Right renal cortex interstitium (tissue), 3 donors: ENCODE measurements at places on chromosomes 3 and 15. TPM values are rescaled to one million over a fixed set of nuclear protein-coding genes. Genes with fewer than 3 reads are reported as not detected.
A peak's percentile ranks its signal among the peaks of the same experiment; 100 is the strongest.

- no peak for DNase-seq
Measured at GRCh38 chr3:151093905-151094304, 8.4 kb downstream of the MED12L start.

Gene LRRC31
- 0.37 TPM for polyA plus RNA-seq

- no peak for DNase-seq
Measured at GRCh38 chr3:15297608-15298350, 34.6 kb downstream of the SH3BP5 start.

Gene RTP4
- polyA plus RNA-seq, result 0.71 TPM

- DNase-seq, result no peak
Measured at GRCh38 chr3:174270841-174271240, 588.3 kb upstream of the NAALADL2 start.

- DNase-seq, result no peak
Measured at GRCh38 chr15:67863442-67863987, 23.7 kb upstream of the RNU6-1 start.

GRCh38 chr3:13407475-13407874 lies 12.6 kb downstream of the NUP210 start:
- DNase-seq, result no peak

Gene MASP1
- 6.6 TPM for polyA plus RNA-seq

Gene MME
- polyA plus RNA-seq, result 541 TPM

DNA sequence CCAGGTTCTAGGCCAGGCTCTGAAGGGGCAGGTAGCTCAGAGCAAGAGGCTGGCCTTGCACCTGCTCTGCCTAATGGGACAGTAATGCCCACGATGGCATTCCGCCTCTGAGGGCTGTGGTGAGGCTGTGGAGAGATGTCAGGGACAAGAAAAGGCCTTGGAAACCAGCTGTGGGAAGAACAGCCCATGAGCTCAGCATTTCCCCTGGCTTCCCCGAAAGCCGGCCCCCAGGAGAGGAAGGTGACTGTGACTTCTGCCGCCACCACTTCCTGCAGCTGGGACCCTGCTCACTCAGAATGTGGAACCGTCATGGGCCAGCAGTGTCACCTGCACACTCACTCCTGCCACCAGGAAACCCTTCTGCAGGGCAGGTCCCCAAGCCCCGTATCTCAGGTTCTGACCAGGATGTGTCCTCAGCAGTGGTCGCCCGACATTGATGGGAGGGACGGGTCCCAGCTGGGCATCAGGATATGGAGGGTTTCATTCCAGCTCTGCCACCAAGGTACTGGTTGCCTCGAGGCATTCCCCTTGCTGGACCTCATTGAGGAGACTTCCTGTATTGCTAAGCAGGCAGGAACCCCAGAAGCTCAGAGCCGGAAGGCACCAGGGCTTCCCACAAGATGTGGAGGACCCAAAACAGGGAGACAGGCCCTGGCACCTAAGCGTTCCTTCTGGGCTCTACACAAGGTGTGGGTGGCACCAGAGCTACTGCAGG lies 30.7 kb downstream of the SEMA7A start:
- DNase-seq, result no peak

Gene CCK
- polyA plus RNA-seq, result 0.11 TPM

- DNase-seq, result peak; percentile 23
Measured at GRCh38 chr3:102536456-102536855, 101.6 kb downstream of the ZPLD1 start.

DNA sequence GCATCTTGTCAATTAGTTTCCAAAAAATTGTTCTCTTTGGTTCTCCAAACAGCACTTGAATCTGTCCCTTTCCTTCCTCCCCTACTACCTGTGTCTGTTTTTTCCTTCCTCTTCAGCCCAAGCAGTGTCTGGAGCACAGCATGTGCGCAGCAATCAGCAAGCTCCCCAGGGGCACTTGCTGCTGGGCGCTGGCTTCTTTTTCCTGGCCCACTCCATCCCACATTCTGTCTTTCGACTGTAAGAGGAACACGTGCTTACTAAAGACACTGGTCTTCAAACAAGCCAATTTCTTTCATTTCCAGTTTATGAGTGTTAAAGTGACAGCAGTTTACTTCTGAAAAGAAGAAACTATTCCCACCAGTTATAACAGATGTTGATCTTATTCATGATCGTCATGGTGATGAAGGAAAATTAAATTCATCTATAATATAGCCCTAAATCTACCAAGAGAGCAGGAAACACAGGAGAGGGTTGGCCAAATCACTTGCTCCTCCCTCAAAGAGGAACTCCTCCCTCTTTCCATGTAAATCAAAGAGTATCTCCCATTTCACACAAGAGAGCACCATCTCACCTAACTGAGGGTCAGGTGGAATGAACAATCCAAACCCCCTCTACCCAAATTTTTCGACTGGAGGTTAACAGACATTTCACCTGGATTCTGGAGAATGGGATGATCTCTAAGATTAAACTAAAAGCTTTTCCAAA lies 115.4 kb downstream of the IGF2BP2 start:
- DNase-seq, result no peak

DNA sequence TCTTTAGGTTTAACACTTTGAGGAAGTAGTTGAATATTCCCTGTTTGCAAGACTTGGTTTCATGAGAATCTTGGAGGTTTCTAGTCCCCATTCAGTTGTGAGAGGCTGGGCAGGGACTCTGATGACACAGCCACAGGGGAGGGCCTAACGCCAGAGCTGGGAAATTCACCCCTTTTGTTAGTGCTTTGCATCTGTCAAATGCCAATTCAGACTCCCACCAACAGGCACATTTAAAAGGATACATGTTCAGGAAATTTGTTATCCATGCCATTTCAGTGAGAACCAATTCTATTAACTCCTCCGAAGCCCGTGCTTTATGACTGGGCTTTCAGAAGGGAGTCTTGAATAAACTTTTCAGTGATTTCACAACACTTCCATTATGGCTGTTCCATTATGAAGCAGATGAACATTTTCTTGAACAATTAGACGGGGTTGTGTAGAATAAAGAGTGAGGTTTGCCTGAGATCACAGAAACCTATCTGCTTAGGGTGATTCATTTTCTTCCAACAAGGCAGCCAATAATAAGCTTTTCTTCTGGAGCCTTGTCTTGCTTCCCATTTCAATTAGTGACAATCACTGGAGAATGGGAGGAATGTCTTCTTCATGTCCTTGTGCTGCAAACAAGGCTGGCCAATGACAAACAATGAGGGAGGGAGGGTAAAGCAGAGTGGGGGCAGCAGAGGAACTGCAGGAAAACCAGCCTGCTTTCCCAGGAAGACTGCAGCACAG lies 90.6 kb downstream of the SOX14 start:
- no peak for DNase-seq

- no peak for DNase-seq
Measured at GRCh38 chr3:111252779-111253178, 181.2 kb downstream of the NECTIN3 start.

- DNase-seq, result no peak
Measured at GRCh38 chr15:90382320-90382719, 5.7 kb upstream of the IQGAP1 start.

GRCh38 chr3:133477487-133477886 lies 77.6 kb downstream of the BFSP2 start:
- DNase-seq, result no peak

Gene LRRIQ4
- 0.18 TPM for polyA plus RNA-seq

Gene FAN1
- polyA plus RNA-seq, result 30.8 TPM

Gene ADAMTS7
- 18.7 TPM for polyA plus RNA-seq

- peak; percentile 63 for DNase-seq
Measured at GRCh38 chr3:24680214-24680967, 185.7 kb upstream of the THRB start.

DNA sequence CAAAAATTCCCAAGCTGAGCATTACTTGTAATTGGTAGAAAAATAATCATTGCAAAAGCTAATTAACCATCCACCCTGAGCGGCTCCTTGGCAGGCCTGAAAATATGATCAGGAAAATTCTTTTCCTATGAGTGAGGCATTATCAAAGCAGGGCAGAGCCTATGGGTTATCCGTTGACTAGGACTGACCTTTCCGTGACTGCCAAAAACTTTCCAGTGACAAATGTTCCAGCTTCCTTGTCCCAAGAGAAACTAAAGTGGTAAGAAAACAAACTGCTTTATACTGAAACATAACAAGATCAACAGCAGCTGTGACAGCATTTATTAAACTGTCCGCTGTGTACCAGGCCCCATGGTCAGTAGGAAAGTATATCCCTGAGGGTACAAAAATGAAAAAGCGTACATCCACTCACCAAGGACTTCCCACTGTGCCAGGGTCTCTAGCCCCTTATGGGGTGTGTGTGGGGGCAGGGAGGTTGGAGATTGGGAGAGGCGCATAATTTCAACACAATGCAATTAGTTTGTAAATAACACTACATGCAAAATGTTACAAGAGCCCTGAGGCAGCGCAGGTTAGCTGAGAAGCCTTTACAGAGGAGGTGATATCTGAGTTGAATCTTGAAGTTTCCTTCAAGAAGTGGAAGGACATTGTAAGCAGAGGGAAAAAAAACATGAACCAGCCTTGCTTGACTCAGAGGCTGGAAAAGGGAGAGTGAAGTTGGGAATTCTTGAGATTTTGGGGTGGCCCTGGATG lies 8.5 kb downstream of the LIPC start:
- no peak for DNase-seq

DNA sequence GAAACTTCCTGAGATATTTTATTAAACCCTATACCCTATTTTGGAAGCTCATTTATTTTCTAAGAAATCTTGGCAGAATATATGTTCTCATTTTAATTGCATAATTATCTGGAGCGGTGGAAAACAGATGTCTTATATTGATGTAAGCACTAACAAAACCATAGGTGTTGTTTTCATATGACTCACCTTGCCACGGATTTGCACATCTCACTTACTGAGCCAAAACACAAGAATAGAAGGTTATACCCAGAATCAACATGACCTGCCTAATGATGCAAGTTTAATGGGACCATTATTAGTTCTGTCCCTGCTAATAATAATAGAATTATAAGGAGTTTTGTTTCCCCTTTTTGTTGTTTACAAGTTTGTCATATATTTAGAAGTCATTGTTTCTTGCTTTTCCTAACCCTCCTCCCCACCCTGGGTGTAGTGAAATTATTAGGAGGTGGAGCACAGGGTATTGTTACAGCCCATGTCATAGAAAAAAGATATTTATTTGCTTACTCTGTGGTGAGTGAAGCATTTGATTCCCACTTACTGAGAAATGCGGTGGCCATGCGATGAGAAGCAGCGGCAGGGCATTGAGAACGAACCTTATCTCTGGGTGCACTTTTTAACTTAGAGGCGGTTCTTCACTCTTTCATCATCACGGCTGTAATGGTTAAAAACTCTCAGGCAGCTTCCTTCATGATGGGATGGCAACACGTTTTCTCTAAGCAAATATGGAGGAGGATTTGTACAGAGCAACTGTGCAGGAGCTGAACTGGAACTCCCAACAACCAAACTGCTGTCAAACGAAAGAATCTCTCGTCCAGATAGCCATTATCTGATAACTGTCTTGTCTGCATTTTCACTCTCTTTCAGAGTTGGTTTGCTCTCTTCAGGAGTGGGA lies 521 bp downstream of the IL5RA start:
- no peak for DNase-seq

DNA sequence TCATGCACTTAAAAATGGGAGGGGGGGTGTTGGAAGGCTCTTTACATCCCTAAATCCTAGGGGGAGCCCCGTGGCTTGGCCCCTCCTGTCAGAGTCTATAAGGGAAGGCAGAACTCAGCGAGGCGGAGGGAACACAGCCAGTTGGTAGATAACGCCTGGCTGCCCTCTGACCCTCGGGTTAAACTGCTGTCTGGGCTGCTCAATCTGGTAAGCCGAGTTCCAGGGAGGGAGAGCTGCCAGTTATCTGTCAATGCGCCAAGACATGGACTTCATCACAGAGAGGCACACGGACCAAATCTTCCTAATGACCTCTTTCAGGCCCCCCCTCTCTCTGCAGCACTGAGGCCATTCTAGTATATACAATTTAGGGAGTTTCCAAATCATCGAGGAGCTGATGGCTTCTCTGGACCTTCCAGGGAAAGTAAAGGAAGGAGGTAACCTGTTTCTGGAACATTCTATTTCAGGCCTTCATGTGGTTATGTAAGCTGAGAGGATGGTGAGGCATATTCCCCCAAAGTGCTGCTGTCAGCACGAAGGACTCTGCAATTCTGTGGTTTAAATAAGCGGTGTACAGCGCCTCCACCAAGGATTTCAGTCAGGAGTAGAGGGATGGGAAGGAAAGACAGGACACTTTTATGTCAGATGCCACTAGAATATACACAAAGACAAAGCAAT lies 349.0 kb downstream of the MCTP2 start:
- no peak for DNase-seq

GRCh38 chr3:25782636-25782937 lies 656 bp downstream of the NGLY1 start:
- DNase-seq, result no peak

GRCh38 chr15:51313074-51313393 lies 25.4 kb downstream of the CYP19A1 start:
- no peak for DNase-seq

DNA sequence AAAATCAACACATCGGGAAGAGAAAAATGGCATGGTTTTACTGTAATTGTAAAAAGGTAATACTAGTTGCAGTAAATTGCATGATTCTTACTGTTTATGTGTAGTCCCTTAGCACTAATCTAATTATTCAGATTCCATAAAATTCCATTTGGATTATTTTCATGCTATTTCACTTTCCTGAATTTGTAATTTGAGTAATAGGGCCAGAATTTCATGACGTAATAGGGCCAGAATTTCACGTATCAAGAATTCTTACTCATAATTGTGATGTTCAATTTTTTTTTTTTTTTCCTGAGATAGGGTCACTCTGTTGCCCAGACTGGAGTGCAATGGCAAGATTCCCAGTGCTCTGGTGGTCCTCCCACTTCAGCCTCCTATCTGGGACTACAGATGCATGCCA lies 2.9 kb upstream of the U2SURP start:
- no peak for DNase-seq

DNA sequence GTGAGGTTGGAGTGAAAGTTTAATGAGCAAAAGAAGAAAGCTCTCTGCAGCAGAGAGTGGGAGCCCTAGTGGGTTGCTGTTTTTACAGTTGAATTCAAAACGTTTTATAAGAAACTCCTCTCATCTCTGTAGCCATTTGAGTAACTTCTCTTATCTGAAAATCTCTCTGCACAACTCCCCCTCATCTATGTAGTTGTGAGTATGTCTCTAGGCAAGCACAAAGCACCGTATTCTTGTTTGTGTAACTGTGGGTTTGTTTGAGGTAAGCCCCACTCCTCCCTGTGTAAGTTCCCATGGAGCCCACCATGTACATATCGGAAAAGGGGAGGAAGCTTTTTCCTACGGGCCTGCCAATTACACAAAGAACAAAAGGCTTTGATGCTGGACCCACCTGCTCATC lies 56.5 kb upstream of the GOLGA6L2 start:
- no peak for DNase-seq

DNA sequence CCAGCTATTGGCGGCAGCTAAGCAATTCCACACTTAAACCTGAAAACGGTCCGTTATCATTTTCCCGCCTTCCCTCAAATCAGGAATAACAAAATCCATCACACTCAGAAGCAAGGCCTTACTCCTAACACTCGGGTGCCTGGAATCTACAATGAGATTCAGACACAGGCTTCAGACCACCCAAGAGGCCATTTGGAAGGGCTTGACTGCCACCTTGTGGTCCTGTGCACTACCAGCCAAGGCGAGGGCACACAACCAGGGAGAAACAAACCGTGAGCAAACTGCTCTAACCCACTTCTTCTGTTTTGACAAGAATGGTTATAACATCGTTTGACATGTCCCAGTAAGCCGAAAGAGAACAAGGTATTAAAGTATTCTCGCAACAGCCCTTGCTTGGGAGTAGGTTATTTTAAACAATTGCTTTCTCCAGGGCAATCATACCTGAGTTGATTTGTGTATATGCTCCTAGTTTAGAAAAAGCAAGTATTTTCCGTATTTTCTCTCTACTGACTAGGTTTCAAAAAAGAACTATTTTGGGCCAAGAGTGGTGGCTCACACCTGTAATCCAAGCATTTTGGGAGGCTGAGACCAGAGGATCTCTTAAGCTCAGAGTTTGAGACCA lies 40.1 kb upstream of the TAFA4 start:
- peak; percentile 31 for DNase-seq

- no peak for DNase-seq
Measured at GRCh38 chr3:81170298-81170697, 591.1 kb downstream of the GBE1 start.
